ENCODE measurements at places on chromosomes 2 and 18.

DNA sequence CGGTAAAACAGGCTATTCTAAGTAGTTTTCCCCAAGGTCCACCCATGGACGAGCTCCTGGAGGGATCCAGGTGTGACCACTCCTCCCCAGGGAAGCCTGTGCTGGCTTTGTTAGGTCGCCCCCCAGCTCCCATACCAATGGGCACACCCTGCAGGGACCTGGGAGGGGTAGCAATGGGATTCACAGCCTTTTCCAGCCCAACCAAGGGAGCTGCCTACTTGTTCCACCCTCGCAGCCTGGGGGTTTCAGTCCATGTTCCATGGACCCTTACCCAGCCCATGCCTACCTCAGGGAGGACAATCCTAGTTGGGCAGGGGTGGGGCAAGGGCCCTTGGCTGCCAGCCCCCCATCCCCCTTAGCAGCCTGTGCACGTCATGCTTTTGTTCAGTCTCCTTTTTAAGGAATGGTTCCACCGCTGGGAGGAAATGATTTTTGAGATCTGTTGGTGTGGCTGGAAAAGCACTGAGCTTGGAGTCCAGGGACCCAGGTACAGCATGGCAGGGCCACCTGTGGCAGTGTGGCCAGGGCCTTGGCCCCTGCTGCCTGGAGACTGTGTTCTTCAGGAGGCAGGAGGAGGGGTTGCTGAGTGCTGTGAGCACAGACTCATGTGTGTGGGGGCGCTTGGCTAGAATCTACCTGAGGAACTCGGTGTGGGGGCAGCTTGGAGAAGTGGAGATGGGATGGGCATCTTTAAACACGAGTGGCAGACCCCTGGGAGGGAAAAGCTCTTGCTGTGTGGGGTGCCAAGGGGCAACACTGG, 166.8 kb downstream of the TWIST2 start:
- no peak for DNase-seq

DNA sequence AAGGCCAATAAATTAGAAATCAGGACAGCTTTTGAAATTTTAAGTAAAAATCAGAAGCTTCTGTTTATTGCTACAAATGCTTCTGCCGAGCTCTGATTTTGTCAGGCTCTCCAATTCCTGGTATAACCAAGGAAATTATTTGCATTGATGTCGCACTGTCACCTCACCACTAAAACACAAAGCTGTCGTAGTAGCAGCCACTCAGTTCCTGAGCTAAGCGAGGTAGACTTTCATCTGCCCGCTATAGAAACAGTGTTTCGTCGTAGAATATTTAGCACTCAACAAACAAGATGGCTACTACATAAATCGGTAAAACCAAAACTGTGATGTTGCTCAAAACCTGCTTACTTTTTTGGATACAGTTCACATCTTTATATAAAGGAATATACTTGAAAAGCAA, 141.3 kb upstream of the FOSL2 start:
- no peak for DNase-seq

- no peak for DNase-seq
These were observed 12.9 kb downstream of the PARD6G start for GRCh38 chr18:80234398-80234797.

GRCh38 chr2:36659872-36660312, 36.6 kb upstream of the VIT start:
- DNase-seq: no peak

DNA sequence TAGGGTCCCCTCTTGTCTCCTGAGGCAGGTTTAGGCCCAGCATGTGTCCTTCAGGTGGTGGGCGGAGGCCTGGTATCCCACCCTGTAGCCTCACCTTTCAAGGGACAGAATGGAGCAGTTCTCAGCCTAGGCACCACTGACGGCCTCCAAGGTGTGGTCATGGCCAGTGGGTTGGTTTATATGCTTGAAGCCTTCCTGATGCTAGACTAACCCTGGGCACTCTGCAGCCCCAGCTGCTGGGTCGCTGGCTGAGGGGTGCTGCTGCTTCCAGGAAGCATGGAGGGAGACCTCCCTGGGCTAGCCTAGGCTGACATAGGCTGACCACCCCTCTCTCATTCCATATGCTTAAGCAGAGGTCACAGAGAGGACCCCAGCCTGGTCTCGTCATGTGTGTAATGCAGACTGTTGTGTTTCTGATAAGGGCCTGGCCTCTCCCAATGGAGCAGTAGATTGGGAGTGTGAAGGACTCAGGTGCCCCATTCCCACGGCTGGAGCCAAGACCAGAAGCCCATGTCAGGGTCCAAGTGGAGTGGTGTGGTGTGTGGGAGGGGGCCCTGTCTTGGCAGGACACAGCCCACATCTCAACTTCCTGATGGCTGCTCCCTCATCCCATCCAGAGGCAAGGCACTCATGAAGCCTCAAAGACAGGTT, 206.6 kb downstream of the DYSF start:
- DNase-seq: no peak

GRCh38 chr2:227456102-227456501, 15.9 kb upstream of the AGFG1 start:
- DNase-seq: no peak

- no peak for DNase-seq
These were observed 183.8 kb upstream of the MSH6 start for GRCh38 chr2:47599171-47599570.

- DNase-seq: no peak
These were observed 14.2 kb downstream of the MTX2 start for GRCh38 chr2:176283291-176284068.

GRCh38 chr18:51053814-51054213, 23.8 kb downstream of the SMAD4 start:
- DNase-seq: no peak

- DNase-seq: no peak
These were observed 8.2 kb upstream of the SNED1 start for GRCh38 chr2:240990266-240990529.

DNA sequence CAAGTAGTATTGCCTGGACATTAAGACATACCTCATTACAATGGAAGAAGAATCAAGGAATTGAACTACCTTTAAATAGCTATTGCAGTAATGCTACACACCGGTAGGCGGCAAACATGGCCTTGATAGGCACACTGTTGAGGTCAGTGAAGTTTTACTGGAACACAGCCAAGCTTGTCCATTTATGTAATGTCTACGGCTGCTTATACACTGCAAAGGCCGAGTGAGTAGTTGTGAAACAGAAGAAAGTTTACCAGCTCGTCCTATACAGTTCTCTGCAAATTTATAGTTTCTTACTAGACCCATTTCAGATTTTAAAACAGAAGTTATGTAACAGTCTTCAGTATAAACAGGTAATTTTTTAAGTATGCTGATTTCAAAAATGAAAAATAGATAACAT, 38.8 kb downstream of the PPP4R1 start:
- peak; percentile 97 for DNase-seq

GRCh38 chr2:204226305-204226880, 289.8 kb downstream of the ICOS start:
- DNase-seq: peak; percentile 79

DNA sequence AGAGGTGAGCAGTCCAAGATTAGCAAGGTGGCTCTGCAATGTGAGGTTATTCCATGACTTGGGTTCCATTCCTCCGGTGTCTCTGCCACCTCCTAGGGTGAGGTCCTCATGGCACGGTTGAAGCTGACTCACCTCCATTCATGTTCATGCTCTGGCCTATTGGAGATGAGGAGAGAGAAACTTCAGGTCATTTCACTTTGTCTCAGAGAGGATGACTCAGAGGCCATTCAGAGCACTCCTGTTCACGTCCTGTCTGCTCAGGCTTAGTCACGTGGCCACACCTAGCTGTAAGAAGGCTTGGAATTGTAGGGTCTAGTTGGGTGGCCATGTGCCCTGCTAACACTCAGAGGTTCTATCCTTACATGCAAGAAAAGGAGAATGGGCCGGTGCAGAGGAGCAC, 67.5 kb upstream of the MBOAT2 start:
- no peak for DNase-seq

- DNase-seq: no peak
These were observed 131.6 kb upstream of the DOCK10 start for GRCh38 chr2:225173909-225174308.

DNA sequence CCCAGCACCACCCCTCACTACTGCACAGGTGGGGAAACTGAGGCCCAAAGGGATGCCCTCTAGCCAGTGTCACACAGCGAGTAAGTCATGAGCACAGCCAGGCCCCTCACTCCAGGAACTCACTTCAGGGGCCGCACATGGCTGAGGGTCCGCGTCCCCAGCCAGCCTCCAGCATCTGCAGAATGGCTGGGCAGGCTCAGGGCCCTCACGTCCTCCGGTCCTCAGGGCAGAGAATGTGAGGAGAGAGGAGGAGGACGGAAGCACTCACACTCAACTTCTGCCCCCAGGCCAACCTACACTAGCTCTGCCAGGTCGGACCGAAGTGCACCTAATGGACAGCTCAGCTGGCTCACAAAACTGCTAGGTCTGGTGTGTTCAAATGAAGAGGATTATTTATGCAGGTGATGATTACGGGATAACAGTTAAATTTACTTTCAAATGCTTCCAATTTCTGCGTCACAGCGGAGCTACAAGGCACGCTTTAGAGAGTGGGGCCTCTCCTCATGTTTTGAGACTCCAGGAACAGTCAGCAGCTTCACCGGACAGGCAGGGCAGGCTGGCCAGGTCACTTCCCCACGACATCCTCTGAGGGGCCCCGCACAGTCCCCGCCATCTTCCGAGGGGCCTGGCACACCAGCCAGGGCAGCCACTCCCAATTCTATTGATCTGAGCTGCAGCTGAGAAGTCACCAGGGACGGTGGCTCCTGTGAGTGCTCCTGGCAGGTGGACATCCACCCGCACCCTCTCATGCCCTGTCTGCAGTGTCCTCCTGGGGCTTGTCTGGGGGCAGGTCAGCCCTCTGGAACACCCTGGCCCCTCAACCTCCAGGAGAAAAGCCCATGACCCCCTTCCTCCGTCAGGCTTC, 26.5 kb downstream of the KIF1A start:
- no peak for DNase-seq

DNA sequence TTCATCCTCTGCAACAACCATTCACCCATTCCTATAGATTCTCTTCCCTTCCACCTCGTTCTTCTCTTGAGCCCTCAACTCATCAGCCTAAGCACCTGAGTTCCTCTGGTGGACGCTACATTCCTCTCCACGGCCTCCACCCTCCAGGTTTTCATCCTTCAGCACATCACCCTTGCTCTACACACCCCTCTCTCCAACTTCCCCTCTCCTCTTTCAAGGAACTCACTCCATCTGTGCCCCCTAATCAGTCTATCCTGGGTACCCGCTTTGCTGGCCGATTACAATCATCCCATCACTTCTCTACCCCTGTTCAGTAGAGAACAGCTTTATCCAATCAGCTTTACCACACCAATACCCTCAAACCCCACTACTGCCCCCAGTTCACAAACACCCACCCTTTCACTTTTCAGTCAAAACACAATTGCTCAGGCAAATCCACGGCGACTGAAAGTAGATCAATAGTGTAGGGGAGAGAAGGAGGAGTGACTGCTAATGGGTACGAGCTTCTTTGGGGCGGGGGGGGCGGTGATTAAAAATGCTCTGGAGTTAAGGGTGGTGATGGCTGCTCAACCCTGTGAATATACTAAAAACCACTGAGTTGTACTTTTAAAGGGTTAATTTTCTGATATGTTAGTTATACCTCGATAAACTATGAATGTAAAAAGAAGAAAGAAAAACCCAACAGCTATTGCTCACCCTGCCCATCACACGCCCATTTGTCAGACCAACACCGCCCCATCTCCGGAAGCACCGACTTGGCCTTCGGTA, 857 bp downstream of the DYM start:
- DNase-seq: peak; percentile 21

DNA sequence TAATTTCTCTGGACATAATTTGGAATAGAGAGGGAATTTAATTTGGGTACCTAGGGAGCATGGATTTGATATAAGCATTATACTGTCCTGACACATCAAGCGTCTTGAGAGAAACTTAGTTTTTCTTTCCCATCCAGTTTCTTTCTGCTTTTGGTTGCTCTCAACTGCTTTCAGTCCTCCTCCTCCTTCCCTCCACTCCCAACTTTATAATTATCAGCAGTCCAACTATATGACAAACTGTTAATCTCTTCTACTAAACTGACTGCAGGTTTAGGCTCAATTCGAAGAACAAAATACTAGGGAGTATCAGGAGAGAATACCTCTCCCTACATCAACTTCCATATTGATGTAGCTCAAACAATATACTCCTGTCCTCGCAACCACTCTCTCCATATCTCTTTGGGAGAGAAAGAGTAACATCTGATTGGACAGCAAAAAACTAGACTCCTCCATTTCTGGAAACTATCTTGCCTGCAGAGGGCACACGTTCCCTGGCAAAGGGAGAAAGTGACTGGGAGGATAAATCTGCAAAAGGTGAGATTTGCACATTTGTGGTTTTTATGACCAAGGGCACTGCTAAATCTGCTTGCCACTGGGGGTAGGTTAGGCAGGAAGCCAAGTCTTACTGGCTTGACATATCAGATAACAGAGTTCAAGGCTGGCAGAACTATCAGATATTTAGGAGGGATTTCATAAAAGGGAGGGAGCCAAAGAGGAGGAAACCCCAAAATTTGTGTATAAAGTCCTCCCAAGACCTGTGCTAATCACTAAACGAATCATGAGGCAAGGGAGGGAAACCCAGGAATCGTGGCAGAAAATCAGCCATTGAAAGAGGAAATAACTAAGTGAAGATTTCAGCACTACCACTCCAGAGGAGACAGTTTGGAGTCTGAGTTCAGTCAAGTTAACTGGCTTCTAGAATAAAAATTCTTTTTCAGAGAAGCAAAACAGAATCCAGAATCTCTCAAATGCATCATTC, 40.0 kb downstream of the ICA1L start:
- peak; percentile 60 for DNase-seq

- peak; percentile 57 for DNase-seq
These were observed at the start of gene SLC8A1 for GRCh38 chr2:40451918-40452605. Gene SLC8A1, minus strand, starts transcription at chr2:40452090.

DNA sequence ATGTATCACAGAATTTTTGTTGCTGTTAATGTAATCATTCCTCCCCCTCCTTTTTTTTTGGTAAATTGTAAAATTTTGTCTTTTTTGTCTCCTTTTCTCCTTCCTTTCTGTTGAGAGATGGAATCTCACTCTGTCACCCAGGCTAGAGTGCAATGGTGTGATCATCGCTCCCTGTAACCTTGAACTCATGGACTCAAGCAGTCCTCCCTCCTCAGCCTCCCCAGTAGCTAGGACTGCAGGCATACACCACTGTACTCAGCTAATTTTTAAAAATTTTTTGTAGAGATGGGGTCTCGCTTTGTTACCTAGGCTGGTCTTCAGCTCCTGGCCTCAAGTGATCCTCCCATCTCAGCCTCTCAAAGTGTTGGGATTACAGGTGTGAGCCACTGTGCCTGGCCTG, 5.3 kb downstream of the EIF5B start:
- no peak for DNase-seq

DNA sequence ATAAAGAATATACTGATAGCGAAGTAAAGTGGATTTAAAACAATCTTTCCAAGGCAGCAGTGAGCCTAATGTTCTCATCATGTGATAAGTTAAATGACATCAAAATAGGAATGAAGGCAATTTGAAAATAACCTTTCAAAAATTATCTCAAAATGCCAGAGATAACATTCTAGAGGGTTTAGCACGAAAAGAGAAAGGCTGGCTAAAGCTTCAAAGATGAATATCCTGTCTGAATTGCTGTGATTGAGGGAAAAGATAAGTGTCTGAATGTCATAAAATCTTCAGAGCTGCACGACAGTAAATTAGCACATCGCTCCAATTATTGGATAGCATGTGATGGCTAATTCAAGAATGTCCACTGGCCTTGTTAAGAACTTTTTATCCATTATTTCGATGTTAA, 159.3 kb downstream of the PID1 start:
- DNase-seq: no peak
